ENCODE measurements at places on chromosomes 4 and X. TPM values are rescaled to one million over a fixed set of nuclear protein-coding genes. Genes with fewer than 3 reads are reported as not detected.

SRP72 gene
- total RNA-seq = 69.3 TPM

DUSP21 gene
- not detected for total RNA-seq

DNA sequence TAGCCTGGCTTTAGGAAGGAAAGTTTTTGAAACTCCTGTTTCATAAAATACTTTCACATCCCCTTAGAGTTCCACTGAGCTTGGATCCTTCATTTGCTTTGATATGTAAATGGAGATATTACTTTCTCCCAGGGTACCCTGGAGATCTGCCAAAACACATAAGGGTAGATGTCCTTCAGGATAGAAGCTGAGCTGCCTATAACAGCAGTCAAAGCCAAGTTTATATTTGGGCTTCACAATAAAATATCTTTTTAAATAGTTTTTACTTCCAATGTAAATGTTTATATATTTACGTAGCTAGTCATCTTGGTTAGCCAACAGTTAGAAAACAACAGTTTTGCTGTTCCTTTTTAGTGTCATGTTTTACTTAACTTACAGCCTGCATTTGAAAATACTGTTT lies 742.3 kb upstream of the POU3F4 start:
- DNase-seq = no peak

KLF8 gene
- total RNA-seq = 0.99 TPM

GRCh38 chr4:142291299-142292050 lies 554.6 kb downstream of the INPP4B start:
- DNase-seq = no peak

NKX3-2 gene
- not detected for total RNA-seq

SSX1 gene
- total RNA-seq = not detected

EDA2R gene
- 7.6 TPM for total RNA-seq

- no peak for DNase-seq
These were observed 685 bp upstream of the TNIP2 start for GRCh38 chr4:2756691-2757350.

DNA sequence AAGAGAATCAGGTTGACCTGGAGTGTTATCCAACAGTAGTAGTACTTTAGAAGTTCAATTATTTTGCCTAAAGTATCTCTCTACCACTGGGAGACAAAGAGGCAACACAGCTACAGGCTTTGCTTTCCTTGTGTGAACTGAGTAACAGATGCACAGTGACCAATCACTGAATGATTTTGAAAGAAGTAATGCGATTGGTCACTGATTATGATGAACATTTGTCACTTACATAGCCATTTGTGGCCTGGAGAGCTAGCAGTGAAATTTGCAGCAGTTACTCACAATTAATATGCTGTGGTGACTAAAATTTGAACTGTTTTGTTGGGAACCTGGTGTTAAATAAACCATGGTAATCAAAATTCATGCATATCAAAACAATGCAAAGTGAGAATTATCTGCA lies 508.7 kb upstream of the DIPK2B start:
- DNase-seq = no peak

GRCh38 chrX:155270969-155271368 lies 6.7 kb upstream of the RAB39B start:
- no peak for DNase-seq

- DNase-seq = no peak
These were observed 2.9 kb downstream of the UGT8 start for GRCh38 chr4:114601304-114602052.

P2RY4 gene
- not detected for total RNA-seq

SOWAHD gene
- total RNA-seq = not detected

DNA sequence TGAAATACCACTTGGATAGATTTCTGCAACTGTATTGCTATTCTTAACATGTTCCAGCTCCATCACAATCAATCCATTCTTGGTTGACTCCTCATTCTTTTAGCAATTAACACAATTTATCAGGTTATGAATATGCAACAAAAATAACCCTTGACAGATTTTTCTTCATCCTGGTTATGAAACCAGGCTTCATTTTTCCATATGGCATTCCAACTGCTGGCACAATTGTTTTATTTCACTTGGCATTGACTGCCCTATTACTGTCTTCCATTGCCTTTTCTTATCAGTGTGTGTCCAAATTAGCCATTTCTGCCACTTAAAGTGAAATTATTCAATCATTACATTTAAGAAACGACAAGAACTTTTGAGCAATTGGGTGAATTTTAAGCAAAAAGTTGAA lies 388.8 kb upstream of the EPHA5 start:
- DNase-seq = no peak

GRCh38 chr4:4270529-4270928 lies 19.4 kb downstream of the LYAR start:
- no peak for DNase-seq

GRCh38 chr4:8589823-8590545 lies 2.6 kb upstream of the CPZ start:
- DNase-seq = no peak

- DNase-seq = no peak
These were observed 64.4 kb downstream of the EIF4E start for GRCh38 chr4:98864560-98864959.

SERPINA7 gene
- total RNA-seq = not detected

DGKK gene
- not detected for total RNA-seq

All from glomerular endothelial cell (primary cell).